ENCODE measurements at places on chromosomes 5 and 9.

DNA sequence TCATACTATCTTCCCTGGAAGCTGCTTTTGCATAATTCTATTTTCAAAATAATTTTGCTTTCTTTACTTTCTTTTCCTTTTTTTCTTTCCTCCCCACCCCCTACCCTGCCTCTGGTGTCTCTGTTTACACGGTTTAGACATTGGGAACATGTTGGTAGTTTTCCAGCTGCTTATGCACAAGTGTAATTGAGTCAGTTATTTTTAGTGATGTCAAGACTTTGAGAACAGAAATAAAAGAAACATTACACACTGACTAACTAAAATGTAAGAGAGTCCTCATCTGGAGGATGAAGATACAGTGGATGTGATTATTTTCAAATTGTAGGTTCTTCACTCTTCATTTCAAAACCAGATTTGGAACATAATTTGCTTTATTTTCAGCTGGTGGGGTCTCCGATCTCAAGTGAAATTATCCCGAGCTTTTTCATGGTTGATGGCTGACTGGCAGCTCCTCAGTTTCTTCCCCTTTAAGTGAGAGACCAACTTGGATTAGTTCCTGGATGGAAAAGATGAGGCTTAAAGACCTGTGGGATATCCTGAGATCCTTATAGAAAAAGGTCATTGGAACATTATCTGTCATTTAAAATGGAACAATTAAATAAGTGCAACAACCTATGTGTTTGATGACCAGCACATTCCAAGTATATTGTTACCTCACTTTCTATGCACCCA, 154.4 kb upstream of the ZNF462 start:
- DNase-seq, result no peak

DNA sequence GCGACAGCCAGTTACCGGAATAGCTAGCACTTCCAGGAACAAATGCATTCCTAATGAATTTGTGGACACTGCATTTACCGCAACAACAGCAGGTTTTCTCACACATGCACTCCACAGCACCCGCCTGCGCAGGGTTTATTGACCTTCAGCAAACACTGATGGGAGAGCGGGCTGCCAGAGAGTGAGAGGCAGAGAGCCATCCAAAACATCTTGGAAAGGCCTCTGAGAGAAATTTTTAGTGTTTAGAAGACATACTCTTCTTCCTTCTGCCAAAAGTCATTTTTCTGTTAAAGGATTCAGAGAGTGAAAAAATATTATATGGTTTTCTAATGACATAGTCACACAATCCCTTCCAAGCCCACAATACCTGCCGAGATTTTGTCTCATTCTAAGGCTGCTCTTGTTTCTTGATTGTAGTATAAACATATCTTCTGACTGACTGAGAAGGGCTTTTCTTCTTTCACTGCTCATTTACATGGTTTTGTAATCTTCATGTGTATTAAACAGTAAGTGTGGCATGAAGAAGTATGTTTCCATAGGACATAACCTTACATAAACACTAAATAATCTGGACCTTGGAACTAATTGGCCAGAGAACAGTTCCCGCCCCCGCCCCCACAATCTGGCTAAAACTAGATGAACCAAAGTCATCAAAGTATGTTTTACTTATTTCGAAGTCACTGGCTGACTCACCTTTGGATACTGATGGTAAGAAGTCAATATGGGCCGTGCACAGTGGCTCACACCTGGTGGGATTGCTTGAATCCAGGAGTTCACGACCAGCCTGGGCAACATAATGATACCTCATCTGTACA, 432.5 kb upstream of the MEF2C start:
- no peak for DNase-seq

DNA sequence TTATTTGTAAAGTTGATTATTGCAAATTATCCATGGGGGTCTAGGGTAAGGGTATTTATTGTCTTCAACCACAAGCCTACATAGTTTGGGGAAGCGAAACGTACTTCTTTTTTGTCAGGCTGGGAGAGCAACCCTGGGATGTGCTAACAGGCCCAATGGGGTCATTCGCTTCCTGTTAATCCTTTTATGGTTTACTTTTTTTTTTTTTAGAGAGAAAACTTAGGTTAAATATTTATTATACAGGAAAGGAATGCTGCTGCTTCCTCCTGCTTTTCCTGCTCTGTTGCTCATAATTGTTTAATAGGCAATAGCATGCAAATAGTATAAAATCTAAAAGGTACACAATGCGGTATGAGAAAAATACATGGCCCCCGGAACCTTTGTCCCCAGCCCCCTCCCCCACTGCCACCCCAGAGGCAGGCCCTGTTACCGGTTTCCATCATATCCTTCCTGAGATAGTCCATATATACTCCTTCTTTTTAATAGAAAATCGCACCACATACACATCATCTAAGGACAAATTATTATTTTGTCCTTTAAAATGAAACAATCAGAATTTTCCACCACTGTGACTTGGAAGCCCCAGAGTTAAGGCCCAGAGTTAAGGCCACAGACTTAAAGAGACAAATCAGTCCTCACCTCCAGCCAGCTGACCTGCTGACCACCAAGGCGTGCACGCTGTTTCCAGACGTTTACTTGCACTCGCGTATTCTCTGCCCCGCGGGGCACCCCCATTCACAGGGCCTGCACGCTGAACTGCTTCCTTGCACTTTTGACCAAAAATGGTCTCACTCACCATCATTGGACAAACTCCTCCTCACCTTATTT, 83.9 kb downstream of the NDFIP1 start:
- no peak for DNase-seq

GRCh38 chr5:93782978-93783377, 41.6 kb upstream of the POU5F2 start:
- no peak for DNase-seq

GRCh38 chr9:551986-552929, 289.2 kb upstream of the DMRT1 start:
- DNase-seq, result no peak

All from germinal center (tissue), 1 donor.